AG10803 (cell line): ENCODE measurements at places on chromosomes 12 and 14.
A peak's percentile ranks its signal among the peaks of the same experiment; 100 is the strongest.

GRCh38 chr14:99309220-99309766 lies 37.3 kb upstream of the BCL11B start:
- DNase-seq, result no peak

DNA sequence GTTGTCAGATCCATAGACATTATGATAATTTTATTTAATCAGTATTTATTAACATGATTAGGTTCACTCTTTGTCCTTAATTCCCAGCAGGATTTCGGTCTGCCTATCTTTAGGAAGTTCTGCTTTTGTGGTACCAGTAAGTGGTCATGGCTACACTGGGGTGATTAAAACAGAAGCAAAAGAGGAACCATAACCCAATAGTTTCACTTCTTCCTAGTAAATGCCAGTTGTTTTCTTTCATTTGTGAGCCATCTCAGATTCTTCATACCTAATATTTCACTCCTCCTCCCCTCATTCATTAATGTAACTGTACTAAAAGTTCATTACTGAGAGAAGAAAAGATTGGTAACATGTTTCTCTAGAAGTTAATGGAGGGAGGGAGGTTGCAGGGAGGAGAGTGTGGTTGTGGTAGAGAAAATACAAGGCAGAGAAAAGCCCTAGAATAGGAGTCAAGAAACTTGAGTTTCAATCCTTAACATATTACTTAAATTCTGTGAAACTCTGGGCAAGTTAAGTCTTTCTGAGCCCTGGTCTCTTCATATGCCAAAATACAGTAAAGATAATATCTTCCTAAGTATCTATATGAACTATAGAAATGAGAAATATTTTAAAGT lies 101.2 kb downstream of the PEBP1 start:
- no peak for DNase-seq

- DNase-seq, result no peak
Observed at GRCh38 chr12:55716582-55716957, 724 bp downstream of the BLOC1S1 start.

- DNase-seq, result no peak
Observed at GRCh38 chr12:121996050-121996944, 25.4 kb upstream of the BCL7A start.

DNA sequence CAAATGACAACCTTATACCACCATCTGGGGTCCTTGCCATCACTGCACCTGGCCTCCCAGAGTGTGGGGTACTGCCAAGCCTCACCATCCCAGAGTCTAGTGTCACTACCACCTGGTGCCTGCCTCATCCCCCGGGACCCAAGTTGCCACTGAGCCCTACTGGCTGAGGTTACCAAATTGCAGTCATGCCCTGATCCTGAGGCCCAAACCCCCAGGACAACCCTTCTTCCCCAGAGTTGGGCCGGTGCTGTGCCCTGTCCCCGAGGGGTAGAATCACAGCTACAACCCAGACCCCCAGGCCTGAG lies 8.4 kb upstream of the SFSWAP start:
- DNase-seq, result no peak

DNA sequence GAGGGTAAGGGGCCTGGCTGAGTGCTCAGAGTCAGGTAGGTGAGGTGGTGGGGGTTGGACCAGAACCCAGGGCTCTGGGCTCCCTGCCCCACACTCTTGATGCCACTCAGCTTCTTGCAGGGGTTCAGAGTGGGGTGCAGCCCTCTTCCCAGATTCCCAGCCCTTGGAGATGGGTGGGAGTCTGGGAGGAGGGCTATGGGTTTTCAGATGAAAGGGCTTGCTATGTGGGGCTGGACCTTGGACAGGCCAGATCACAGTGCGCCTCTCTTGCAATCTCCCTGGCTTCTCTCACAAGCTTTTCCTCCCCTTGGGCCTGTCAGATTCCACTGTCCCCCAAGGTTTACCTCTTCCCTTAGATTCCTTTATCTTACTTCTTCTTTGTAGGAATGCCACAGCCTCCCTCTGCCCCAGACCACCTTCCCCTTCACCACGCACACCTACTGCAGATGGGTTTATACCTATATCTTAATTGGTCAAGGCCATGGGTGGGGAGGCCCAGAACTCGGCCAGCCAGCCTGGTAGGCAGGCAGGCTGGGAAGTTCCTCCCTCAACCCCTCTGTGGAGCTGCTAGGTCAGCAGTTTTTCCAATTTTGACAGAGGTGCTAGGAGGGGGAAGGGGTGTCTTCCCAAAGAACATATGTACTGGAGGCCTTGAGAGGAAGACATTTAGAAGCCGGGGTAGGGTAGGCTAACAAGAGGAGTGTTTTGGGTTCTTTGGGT lies 1.4 kb downstream of the NYNRIN start:
- DNase-seq, result no peak

DNA sequence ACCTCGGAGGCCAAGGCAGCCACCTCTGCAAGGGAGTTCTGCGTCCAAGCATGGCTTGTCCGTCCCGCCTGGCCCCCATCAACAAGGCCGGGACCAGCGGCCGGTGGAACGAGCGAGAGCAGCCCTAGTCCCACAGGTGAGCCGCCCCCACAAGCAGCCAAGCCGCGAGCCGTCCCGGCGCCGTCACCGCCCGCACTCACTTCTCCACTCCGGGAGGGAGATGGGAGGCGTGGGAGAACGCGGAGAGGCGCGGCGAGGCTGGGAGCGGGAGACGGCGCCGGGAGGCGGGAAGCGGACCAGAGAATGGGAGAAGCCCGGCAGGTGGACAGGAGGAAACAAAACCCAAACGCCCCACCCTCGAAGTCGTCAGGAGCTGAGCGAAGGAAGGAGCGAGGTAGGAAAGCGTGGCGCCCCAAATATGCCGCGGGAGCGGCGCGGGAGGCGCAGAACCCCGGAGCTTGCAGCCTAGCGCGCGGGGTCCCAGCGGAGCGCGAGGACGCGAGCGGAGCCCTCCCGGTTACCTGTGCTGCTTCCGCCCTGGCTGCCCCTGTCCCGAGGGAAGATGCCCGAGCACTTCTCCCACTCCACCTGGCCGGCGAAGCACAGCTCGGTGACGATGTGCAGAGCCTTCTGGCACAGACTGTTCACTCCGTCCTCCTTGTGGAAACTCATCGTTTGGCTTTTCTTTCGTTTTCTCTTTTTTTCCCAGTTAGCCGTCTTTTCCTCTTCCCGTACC lies 600 bp downstream of the SYT10 start:
- DNase-seq, result peak; percentile 1

- no peak for DNase-seq
Observed at GRCh38 chr12:128393346-128393745, 126.4 kb downstream of the TMEM132C start.

DNA sequence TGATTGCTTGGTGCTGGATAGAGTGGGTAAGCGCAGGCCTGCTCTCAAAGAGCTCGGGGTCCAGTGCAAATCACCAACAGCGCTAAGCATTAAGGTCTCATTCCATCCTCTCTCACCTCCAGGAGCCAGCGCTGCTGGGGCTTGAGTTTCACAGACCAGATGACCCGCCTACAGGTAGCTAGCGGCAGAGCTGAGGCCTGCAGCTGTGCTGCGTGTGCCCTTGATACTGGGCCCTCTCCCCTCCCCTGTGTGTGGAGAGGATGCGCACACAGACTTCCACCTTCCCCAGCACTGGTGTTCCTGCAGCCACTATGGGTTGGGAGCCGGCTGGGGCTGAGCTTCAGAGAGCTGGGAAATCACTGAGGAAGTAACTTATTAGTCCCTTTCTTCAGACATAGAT lies 149.9 kb downstream of the CALM1 start:
- no peak for DNase-seq

DNA sequence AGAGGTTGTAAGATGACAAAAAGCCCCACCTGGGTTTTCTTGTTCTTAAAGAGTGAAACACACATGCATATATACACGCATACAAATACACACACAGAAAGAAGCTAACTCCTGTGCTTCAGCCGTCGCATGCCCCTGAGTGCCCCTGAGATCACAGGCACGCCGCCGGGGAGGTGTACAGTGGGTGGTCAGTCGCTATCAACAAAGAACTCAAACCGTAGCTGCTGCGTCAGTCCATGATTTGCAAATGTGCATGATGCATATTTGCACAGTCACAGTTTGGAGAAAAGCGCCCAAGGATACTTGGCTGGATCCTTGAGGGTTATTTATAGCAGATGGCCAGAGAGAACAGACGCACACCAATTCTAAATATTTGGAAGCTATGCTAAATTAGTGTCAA lies 206.9 kb downstream of the TMEM132D start:
- peak; percentile 19 for DNase-seq

GRCh38 chr14:26719514-26719913 lies 121.7 kb upstream of the NOVA1 start:
- peak; percentile 36 for DNase-seq

DNA sequence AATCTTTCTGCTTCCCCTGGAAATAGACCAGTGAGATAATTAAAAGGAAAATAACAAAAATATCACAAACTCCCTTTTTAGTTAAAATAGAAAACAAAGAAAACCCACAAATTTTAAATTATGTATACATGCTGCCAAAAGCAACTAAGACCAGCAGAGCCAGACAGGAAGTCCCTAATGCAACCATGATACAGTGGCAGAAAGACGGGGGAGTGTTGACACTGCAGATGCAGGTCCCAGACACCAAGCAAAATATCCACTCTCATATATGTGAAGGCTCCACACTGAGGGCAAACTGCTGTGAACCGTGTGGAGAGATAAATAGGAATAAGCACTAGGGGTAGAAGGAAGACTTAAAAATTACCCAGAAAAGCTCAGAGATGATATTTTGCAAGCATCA lies 401.0 kb downstream of the BTG1 start:
- DNase-seq, result no peak

DNA sequence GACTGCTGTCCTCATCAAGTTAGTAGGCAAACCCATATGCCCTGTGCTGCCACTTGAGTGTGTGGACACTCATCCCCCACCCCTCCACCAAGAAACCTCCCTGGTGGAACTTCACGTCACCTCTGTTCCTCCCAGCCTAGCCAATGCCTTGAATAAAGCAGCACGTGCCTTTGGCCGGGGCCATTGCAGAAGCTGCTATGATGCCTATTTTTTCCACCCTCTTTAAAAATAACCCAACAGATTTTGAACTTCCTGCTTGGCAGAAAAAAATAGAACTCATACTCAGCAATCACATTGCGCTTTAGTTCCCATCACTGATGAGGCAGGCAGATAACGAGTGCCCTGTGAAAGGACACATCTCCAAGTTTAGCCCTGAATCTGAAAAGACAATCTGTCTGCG lies 23.1 kb upstream of the PWP1 start:
- DNase-seq, result no peak

DNA sequence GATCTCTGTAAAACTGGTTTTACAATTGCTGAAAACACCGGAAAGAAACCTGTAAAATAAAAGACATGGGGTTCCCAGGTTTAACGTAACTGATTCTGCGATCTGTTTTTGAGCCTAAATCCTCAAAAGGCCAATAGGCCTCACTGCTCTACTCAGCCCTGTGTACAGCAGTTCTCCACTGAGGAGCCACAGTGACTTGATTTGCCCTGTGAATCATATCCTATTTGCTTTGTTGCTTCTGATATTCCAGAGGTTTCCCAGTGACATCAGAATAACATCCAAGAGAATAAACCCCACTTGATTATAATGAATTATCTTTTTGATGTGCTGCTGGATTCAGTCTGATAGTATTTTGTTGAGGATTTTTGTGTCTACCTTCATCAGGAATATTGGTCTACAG lies 27.5 kb downstream of the MDM1 start:
- DNase-seq, result no peak

GRCh38 chr12:119447618-119448017 lies 113.1 kb downstream of the CCDC60 start:
- no peak for DNase-seq

- no peak for DNase-seq
Observed at GRCh38 chr14:74974364-74975058, 19.1 kb upstream of the PGF start.

DNA sequence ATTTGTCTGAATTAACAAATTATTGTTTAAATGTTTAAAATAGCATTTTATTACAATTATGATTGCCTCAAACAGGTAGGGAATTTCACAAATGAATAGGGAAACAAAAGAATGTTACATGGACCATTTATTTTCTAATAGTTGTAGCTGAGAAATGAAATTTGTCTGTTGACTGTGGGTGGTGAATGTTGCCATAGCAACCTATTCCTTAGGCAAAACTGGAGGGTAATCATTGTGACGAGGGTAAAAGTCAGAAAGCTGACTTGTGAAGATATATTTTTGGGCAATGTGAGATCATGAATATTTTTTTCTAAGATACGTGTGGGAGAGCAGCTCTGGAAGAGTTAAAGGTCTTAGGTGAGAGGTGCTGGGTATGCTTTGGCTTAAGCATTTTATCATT lies 24.2 kb upstream of the CLEC14A start:
- no peak for DNase-seq

GRCh38 chr14:106039400-106039799 lies 513.0 kb downstream of the TMEM121 start:
- no peak for DNase-seq

DNA sequence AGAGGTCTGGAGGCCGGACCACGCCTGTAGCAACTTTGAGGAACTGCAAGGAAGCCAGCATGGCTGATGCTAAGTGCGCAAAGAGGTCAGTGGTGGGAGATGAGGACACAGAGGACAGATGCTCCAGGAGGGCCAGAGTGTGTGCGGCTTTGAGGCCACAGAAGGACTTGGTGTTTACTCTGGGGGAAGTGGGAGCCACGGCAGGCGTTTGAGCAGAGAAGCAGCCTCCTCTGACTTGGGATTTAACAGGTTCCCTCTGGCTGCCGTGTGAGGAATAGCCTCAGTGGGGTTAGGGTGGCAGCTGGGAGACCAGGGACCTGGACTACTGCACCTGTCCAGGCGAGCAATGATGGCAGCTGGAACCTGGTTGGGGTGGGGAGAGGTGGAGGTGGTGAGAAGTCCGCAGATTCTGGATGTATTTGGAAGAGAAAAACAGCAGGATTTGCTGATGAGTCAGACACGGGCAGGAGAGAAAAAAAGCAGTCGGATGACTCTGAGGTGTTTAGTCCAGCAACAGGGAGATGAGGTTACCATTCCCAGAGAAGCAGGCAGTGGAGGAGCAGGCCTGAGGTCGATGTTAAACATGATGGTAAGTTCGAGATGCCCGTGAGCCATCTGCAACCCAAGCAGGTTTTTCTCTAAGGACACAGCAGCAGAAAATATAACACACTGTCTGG lies 143.5 kb downstream of the SCARB1 start:
- peak; percentile 74 for DNase-seq

- peak; percentile 92 for DNase-seq
Observed at GRCh38 chr14:63499701-63500250, 43.4 kb downstream of the PPP2R5E start.

DNA sequence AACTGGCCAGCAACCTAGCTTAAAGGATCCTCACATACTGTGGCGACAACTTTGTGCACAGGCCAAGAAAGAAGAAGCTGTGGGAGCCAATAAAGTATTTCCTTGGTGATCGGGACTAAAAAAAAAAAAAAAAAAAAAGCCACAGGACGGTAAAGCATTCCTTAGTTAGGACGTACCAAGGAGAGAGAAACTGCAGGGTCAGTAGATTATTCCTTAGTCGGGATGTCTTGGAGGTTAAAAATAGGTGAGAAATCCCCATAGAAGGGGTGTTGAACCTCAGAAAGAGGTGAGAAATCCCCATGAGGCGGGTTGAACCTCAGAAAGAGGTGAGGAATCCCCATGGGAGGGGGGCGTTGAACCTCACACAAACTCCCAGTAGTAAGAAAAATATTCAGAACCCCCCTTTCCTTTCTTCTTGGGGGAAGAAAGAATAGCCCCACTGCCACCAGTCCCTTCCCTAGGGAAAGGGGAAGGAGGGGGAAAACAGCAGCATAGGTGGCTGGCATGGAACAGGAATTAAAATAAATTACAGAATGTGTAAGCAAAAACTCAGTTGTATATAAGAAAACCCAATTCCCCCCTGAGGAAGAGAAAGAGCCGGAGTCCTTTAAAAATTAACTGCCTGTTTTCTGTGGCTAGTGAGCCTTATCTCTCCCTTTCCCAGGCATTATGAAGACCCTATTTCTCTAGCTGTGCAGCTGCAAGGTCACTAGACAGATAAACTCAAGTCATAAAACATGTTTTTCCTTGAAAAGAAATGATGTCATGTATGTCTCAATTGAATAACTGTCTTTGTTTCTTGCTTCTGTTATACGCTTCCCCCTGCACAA lies 26.8 kb downstream of the KLRK1 start:
- DNase-seq, result peak; percentile 29
